ENCODE measurements at places on chromosomes 7 and 10.

GRCh38 chr7:2580636-2581035, 21.9 kb downstream of the IQCE start:
- DNase-seq = no peak

DNA sequence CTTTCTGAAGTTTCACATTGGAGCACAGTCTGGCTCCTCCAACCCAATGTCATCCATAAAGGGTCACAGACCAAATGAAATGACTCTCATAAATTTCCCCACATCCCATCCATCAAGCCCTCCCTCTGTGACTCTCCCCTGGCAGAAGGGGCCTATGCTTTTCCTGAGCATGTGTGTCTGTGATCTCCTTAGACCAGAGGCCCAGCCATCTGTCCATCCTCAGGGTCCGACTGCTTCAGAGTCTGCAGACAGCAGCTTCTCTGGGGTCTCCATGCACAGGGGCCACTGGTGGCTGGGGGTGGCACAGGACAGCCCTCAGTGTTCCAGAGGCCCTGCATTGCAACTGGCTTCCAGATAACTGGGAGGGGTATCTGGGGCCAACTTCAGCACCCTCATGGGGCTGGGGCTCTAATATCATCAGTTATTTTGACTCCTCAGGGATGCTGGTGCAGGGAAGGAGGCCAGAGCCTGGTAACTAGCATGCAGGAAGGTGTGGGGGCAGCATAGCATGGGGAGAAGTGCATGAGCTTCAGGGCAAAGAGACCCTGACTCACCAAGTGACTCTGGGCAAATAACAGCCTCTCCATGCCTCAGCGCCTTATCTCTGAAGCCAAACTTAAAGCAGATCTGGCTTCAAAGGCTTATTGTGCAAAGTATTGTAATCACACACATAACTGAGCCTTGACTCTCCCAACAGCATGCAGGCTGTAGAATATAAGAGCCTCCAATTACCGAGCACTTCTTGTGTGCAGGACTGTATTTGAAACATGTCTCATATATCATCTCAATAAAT, 266.9 kb downstream of the GRID1 start:
- no peak for DNase-seq

- no peak for DNase-seq
Observed at GRCh38 chr7:13179011-13179582, 491.7 kb downstream of the ARL4A start.

GRCh38 chr7:140479062-140479738, at the start of gene MKRN1:
Gene MKRN1, minus strand, starts transcription at chr7:140479505. Its CDS starts 161 bp downstream, at chr7:140479344.
- peak; percentile 77 for DNase-seq

- DNase-seq = no peak
Observed at GRCh38 chr10:111127081-111127848, 50.4 kb downstream of the ADRA2A start.

DNA sequence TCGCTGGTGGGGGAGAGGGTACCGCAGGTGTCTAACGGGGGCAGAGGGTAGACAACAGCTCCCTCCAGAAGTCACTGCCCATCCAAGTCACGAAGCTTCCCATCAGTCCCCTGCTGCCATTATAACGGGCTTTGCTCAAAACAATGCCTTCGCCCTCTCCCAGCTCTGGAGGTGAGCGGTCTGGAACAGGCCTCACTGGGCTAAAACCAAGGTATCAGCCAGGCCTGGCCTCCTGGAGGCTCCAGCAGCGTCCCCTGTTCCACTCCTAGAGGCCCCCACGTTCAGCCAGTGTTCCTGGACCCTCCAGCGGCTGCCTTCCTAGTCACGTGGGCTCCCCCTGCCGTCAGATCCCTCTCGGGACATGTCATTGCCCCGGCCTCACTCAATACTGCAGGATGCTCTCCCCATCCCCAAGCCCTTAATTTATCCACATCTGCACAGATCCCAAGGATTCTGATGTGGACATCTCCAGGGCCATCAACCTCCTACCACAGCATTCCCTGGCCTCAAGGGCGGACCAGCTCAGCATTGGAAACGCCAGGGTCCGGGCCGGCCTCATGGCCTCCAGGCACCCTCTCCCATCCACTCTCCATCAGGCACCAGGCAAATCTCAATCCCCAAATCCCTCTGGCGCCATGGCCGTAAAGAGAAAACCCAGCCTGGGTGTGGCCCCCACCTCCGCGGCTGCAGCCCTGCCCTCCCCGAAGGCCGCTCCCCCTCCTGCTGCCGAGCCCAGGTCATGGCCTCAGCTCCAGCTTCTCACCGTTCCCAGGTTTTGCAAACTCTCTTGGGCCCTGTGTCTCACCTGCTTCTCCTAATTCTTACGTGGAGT, 104.1 kb upstream of the FAM20C start:
- no peak for DNase-seq

DNA sequence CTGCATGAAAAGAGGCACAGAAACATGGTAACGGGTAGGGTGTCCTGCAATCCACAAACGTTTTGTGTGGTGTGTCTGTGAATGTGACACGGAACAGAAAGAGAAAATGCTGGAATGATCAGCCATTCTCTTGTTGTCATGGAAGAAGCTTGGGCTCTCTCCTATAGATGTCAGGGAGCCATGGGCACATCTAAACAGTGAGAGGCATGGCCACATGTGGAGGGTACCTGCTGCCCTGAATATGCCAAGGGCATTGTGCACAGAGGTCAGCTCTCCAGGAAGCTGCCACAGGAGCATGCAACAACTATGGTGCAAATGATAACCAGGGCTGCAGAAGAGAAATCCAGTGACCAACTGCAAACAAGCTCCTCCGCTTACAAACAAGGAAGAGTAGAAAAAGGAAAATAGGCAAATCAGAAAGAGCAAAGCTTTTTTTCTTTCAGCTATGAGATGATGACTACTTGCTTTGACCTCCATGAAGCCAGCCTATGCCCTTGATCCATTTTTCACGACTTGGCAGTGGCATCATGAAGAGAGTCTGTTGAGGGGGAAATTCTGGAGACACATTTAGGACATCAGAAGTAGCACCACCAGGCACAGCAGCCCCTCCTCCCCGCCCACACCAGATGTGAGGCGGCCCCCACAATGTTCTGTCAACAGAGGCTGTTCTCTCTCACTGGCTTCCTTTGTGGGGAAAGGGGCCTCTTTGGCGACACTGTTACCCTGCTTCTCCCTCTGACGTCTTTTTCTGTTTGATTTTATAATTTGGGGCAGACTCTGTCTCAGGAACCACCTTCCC, 4.8 kb upstream of the PDE1C start:
- DNase-seq = no peak

DNA sequence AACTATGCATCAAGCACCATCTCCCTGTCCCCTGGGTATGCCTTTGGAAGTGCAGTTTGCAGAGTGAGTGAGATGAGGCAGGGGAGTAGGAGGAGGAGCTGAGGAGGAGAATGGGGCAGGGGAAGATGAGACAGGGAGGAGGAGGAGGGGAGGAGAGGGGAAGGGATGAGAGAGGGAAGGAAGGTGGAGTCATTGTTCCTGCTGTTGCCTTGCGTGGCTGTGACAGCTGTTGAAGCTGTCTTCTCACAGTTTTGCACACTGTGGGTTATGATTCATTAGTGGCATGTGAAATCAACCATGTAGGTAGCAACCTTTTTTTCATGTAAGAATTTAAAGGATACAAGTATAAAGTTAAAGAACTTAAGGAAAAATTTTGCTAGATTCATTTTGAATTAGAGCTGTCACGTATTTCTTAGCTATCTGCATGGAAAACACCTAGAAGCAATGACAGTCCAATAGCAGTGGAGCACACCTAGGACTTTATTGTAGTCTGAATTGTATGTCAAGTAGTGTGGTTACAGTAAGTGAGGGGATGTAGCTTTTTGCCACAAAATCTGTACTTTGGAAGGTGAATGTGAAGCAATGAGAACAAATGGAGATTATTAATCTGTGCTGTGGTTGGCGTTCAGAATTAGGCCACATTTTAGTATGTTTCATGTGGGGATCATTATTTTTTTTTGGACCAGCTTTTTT, 21.7 kb downstream of the CCM2 start:
- no peak for DNase-seq

- no peak for DNase-seq
Observed at GRCh38 chr7:48454750-48455192, 283.5 kb downstream of the ABCA13 start.

DNA sequence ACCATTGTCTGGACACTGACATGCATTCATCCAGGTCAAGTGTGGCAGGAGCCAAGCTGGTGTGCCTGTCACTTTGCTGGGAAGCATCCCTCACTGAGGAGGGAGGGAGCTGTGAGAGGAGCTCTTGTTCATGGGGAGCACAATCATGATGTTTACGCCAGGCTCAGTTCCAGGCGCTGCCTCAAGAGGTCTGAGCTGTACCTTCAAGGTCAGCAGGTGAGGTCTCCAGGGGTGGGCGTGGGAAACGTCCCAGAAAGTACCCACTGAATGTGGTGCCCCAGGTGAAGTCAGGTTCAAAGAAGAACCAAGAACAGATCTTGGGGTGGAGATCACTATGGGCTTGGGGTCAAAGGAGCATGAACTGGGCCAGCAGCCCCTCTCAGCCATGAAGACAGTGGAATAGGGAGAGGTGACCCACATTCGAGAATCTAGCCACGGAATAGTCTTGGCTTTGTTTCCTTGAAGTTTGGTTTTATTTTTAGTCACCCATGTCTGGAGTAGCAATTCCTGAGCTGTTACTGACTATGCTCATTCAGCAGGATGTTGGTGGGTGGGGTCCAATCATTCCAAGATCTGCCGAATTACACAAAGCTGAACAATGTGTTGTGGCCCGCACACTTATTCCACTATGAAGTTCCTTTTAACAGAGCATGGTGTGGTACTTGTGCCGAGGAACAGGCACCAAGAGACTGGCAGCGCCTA, 29.3 kb downstream of the NPS start:
- no peak for DNase-seq

DNA sequence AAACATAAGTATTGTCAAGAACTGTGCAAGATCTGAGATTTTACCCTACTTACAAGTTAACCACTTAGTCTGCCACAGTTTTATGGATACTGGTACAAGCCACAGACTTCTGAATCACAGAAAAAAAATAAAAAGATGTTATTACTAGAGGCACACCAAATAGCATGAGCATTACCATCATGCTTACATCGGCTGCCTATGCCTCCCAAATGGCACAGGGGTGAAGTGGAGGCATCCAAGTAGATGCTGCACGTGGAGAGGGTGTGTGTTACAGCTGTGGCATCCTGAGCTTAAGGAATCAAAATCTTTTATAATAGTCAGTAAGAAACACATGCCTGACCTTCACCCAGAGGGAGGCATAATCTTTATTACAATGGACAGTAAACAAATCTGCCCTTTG, 207.8 kb downstream of the TFEC start:
- DNase-seq = no peak

GRCh38 chr10:18619016-18619415, 32.4 kb downstream of the NSUN6 start:
- DNase-seq = no peak

DNA sequence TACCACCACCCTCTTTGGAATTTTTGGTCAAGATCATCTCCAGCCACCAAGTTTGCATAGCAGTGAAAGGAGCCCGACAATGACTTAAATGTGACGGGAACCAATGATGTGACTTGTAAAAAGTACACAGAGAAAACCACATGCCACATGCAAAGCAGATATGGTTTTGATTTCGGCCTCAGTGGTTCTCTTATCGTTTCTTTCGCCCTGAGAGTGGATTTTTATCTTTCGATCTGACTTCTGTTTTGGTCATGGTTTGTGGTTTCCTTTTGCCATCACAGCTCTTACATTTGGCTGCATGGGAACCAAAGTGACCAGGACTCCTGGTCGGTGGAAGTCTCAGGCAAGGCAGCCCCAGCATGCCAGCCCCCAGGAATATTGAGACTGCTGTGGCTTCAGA, 31.5 kb downstream of the TCF7L2 start:
- no peak for DNase-seq

GRCh38 chr7:36460811-36461429, 71.3 kb downstream of the ANLN start:
- DNase-seq = no peak

DNA sequence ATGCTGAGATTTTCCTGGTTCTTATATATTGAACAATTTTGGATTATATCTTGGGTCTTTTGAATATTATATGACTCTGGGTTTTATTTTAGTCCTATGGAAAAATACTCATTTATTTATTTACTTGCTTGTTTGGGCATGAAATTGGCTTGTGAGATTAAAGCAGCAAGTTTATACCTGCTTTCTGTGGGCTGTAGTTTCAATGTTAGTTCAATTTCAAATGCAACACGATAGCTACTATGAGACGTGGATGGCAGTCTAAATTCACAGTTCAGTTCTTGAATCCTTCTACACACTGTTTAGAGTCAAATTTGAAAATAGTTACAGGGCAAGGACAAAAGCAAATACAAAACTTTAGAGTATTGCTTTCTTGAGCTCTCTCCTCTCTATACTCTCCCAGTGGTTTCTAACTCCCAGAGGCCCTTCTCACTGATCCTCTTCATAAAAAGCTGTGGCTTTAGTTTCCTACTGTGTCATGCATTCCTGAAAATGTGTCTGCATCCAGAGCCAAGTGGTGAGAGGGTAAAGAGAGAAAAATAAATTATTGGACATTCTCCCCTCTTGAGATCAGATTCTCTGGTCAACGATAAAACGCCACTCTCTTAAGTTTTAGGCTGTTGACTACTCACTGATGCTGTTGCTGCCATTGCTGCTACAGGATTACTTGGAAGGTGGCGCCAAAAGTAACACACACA, 34.4 kb downstream of the POLR1F start:
- DNase-seq = no peak

DNA sequence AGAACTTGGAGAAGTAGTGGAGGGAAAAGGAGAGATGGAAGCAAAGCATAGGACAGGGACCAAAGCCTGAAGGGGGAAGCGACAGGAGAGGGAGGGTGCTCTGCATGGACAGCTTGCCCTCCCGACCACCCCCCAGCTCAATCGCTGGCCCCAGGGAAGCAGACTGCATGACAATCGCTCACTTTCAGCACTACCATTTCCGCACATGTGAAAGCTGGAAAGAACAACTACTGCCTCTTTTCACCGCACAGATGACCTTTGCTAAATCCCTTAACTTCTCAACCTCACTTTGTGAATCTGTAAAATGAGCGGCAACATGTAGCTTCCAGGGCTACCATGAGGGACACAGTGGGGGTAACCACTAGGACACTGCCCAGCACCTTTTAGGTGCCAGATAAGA, 17.1 kb downstream of the VOPP1 start:
- DNase-seq = no peak

DNA sequence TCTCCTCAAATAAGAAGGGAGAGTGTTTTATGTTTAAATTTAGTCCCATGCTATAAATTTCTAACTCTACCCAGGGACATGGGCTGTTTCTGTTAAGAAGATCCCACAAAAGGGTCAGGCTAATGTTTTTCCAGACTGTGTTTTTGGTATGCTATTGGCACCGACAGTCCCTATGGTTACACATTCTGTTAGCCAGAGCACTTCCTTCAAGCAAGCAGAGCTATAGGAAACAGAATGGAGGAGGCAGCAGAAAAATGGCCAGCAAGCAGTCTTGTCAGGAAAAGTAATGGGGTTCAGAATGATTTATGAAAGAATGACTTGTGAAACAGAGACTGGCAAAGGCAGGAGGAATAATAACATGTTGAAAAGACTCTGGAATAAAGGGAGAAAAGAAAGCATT, 44.8 kb upstream of the PHYHIPL start:
- no peak for DNase-seq

- no peak for DNase-seq
Observed at GRCh38 chr7:131106681-131107336, 220.9 kb upstream of the MKLN1 start.

GRCh38 chr7:50739744-50740435, 42.8 kb downstream of the GRB10 start:
- no peak for DNase-seq

GRCh38 chr10:105834261-105835059, 1193.4 kb downstream of the SORCS3 start:
- DNase-seq = no peak

- DNase-seq = no peak
Observed at GRCh38 chr10:18830277-18830676, 171.0 kb downstream of the ARL5B start.

- no peak for DNase-seq
Observed at GRCh38 chr10:119539359-119539825, 3.1 kb downstream of the RGS10 start.
